GM04503 (cell line): ENCODE measurements at places on chromosomes 16 and 17.

DNA sequence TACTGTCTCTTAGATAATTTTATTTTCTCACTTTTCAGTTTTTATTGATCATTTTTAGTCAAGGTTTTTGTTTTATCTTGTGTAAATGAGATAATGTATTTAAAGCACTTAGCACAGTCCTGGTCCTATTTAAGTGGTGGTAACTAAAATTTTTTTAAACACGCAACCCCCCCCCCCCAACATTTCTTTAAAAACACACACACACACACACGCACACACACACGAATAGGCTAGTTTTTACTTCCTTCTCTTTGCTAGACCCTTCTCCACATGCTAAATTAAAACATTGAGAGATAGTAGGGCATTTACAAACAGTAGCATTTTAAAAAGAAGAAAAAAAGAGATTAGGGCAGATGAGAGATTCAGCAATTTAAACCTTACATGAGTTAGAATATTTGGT lies 5.0 kb downstream of the NFATC3 start:
- DNase-seq, result no peak

DNA sequence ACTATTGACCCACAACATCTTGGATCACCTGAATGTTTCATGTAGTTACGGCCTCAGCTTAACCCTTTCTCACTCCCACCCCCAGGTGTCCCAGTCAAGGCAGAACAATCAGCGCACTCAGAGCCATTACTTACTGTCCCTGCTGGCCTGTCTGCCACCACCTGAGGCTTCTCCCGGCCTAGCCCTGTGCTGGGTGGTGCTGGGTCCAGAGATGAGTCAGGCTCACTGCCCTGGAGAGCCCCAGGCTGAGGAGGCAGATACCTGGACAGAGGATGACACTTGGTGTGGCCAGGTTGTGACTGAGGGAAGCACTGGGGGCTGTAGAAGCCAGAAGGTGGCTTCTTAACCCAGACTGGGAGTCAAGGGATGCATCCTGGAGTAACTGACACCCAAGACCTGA lies 4.0 kb upstream of the SLC5A2 start:
- DNase-seq, result no peak

DNA sequence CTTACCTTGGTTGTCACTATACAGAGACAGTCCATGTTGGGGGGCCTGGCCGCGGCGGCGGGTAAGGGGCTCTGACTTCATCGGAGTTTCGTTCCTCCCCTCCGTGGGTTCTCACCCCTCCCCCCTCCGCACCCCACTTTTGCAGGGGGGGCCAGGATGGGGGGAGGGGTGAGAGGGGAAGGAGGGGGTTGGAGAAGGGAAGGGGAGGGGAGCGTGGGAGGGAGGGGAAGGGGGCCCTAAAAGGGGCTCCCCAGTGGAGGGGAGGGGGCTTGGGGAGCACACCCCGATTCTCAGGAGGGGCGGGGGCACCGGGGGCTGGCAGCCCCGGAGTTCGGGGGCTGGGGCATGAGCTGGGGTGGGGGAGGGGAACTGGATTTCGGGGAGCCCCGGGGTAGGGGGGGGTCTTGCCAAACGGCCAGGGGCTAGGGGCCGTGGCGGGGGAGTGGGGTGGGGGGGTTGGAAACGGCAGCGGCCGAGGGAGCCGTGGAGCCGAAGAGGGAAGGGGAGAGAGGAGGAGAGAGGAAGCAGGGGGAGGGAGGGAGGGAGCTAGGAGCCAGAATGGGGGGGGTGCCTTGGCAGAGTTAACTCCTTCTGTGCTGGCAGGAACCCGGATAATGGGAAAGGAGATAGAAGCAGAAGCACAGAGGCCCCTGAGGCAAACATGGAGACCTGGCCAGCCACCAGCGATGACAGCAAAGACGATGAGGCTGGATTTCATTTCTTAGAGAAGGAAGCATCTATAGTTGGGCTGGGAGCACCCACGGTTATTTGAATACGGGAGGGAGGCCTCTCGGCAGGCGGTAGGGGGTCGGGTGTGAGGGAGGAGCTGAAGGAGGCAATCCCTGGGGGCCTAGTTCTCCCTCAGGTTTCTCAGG lies 2.3 kb downstream of the DLG4 start:
- DNase-seq, result no peak

- no peak for DNase-seq
Observed at GRCh38 chr17:18231164-18231563, 5.7 kb downstream of the LLGL1 start.

GRCh38 chr17:21268596-21269188 lies 15.5 kb upstream of the NATD1 start:
- DNase-seq, result no peak

- DNase-seq, result no peak
Observed at GRCh38 chr17:50922107-50922506, 56.0 kb upstream of the TOB1 start.

GRCh38 chr16:72635694-72636093 lies 412.2 kb downstream of the ZFHX3 start:
- no peak for DNase-seq

- no peak for DNase-seq
Observed at GRCh38 chr17:73188011-73188410, 4.8 kb upstream of the COG1 start.

DNA sequence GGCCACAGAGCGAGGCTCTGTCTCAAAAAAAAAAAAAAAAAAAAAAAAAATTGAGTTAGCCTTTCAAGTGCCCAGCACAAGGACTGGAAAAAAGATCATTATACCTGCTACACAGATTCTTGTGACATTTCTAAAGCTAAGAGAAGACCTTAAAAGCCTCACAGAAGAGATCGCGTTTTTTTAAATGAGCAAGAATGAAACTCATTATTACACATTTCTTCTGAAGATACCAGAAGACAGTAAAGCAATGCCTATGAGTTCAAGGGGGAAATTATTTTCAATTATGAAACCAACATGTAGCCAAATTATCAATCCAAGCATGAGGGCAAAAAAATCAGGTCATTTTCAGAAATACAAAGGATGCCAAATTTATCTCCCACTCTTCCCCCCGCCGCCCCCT lies 56.8 kb downstream of the MED13 start:
- DNase-seq, result no peak

- no peak for DNase-seq
Observed at GRCh38 chr17:78252701-78253635, 21.5 kb downstream of the TMEM235 start.

DNA sequence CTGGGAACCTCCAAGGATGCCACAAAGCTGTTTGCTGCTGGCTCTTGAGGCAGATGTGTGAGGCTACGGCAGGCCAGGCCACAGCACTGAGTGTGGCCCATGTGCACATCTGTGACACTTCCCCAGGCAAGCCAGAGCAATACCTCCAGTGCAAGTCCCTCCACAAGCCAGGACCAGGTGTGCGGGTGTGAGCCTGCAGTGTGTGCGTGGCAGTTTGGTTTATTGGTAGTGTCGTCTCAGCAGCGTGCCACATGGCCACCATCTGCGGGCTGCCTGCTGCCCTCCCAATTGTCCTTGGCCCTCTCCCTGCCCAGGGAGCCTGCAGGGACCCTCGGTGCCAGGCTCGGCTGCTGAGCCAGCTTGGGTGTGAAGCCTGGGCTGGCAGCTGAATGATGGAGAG lies 9.9 kb upstream of the SREBF1 start:
- no peak for DNase-seq

DNA sequence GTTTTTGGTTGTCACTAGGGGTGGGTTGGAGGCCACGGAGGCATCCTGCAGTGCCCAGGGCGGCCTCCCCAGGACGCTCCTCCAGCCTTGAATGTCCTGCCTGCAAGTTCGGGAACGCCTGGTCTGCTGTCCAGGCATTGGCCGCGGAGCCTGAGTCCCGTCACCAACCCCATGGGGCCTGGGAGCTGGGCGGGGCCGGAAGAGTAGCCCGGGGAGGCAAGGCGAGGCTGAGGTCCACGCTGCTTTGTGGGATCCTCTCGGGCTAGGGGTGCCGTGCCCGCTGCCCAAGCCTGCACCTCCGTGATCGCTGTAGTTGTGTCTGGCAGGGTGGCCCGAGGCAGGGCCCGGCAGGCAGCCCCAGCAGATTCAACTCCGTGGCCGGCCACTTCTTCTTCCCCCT lies 12.8 kb downstream of the TELO2 start:
- no peak for DNase-seq

- no peak for DNase-seq
Observed at GRCh38 chr16:48282636-48283263, 35.4 kb upstream of the ABCC11 start.

- DNase-seq, result peak; percentile 64
Observed at GRCh38 chr16:69482410-69482991, 58.1 kb downstream of the CYB5B start.

GRCh38 chr16:53159781-53160436 lies 105.1 kb downstream of the CHD9 start:
- DNase-seq, result no peak

- no peak for DNase-seq
Observed at GRCh38 chr17:33118391-33119075, 126.9 kb downstream of the SPACA3 start.

GRCh38 chr17:60599620-60600489 lies at the start of gene PPM1D:
Gene PPM1D, plus strand, starts transcription at chr17:60600193. Its CDS starts 222 bp downstream, at chr17:60600415.
- DNase-seq, result peak; percentile 84

- DNase-seq, result no peak
Observed at GRCh38 chr16:31113121-31114120, 4.0 kb upstream of the KAT8 start.

- DNase-seq, result no peak
Observed at GRCh38 chr17:51643702-51644490, 383.6 kb downstream of the UTP18 start.
